ENCODE measurements at places on chromosomes 4 and X.

- no peak for DNase-seq
Observed at GRCh38 chr4:27908356-27908755, 1047.7 kb downstream of the STIM2 start.

DNA sequence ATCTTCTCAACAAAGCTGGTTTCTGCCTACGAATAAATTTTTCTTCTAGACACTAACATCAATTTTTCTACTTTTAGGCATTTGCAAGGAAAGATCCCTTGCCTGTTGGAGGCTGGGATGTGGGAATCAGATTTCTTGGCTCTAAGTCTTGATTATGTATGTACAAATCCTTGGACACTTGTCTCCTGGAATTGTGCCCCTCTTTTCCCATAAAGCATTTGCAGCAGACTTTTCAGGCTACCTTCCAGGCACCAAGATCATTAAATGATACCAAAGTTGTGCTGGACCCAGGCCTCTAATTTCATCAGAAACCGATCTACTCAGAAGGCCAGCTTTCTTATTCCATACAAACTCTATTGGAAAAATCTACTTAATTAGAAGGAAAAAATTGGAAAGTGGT lies 339.5 kb upstream of the DIPK2B start:
- no peak for DNase-seq

DNA sequence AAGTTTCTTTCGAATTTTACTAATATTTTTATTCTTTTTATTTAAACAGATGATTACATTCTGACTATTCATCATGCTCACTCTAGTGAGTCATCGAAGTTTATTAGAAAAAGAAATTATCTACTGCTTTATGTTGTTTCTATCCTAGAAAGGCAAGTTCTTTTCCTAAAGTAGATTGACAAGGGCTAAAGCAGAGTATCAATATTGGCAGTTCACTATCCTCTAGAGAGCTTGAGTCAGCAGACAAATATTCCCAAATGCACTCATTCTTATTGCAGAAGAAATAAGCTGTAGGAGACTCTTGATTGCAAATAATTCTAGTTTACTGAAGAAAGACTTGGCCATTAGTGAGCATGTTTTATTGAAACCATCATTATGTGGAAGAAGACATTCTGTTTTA lies 911.8 kb downstream of the CENPC start:
- no peak for DNase-seq

DNA sequence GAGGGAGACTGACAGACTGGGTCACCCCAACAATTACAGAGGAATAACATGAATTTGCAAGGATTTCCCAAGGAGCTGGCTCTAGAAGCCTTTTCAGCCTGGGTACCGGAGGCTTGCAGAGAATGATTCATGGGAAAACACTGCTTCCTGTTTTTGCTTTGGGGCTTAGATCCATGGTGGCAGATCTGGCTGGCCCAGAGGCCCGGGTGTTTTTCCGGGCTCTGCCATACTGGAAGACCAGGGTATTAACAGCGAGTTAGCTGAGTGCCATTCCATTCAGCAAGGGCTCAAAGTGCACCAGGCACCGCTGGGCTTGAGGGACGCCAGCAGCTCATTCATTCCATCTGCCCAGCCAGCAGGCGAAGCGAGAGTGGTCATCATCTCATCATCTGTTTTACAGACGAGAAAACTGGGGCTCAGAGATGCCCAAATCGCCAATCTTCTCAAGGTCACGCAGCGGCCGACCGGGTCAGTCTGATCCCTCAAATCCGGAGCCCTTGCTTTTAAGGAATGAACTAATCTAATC lies 1.3 kb downstream of the WDR1 start:
- no peak for DNase-seq

- no peak for DNase-seq
Observed at GRCh38 chrX:151873096-151873495, 39.6 kb upstream of the MAGEA4 start.

GRCh38 chrX:120790552-120790951 lies 85.1 kb downstream of the CT47B1 start:
- DNase-seq = no peak
